Osteoblast (primary cell): ENCODE measurements at places on chromosomes 13 and 19. TPM values are rescaled to one million over a fixed set of nuclear protein-coding genes. Genes with fewer than 3 reads are reported as not detected.

The IGFL1 gene
- not detected in 2 replicates for total RNA-seq

The SHC2 gene
- total RNA-seq, result 0.36 and 1.5 TPM in 2 replicates

The ZNF573 gene
- 6.8 and 6.9 TPM in 2 replicates for total RNA-seq

The MTUS2 gene
- under 0.01 and 0.36 TPM in 2 replicates for total RNA-seq

The PSMD8 gene
- 285 and 299 TPM in 2 replicates for total RNA-seq

The ZNF543 gene
- 10.6 and 11.9 TPM in 2 replicates for total RNA-seq

The C13orf42 gene
- total RNA-seq, result not detected in 2 replicates

The CD70 gene
- 0.29 TPM in 1 of 2 replicates, not detected in the other for total RNA-seq

The CCL25 gene
- not detected in 2 replicates for total RNA-seq

The KIR3DL1 gene
- total RNA-seq, result not detected in 2 replicates

The KLK4 gene
- total RNA-seq, result 0.29 TPM in 1 of 2 replicates, not detected in the other

The CEACAM19 gene
- 0.72 and 1.2 TPM in 2 replicates for total RNA-seq

The OXGR1 gene
- total RNA-seq, result not detected in 2 replicates

The STXBP2 gene
- total RNA-seq, result 1.2 and 3.3 TPM in 2 replicates

DNA sequence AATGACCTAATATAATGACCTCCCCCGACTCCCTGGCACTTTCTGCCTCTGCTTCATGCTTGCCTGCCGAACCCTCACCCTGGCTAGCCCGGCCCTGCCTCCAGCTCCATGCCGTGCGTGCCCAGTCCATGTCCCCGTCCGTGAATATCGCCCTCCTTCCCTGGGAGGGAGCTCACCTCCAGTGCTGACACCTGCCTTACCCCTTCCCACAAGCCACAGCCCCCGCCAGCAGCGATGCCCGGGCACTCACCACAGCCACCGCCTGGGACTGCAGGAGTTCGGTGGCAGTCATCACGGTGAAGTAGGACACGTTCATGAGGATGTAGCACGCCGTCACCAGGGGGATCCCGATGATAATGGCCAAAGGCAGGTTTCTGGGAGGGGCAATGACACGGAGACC lies 10.0 kb downstream of the SLC7A9 start:
- no peaks in the 10 kb centered on the region for H3K27me3 ChIP-seq
- no peak overlapping the region for H3K4me3 ChIP-seq
- no peak overlapping the region for H3K27ac ChIP-seq
- peak; percentile 27 for DNase-seq
- H3K36me3 ChIP-seq, result no peaks in the 10 kb centered on the region
- no peaks in the 10 kb centered on the region for H3K4me1 ChIP-seq

GRCh38 chr13:110238818-110239195 lies 68.2 kb downstream of the COL4A1 start:
- H3K27ac ChIP-seq, result no peak overlapping the region
- H3K27me3 ChIP-seq, result no peaks in the 10 kb centered on the region
- H3K36me3 ChIP-seq, result peaks cover 57% of the 10 kb centered on the region
- H3K4me3 ChIP-seq, result no peak overlapping the region
- no peak for DNase-seq

GRCh38 chr13:65638572-65639168 lies 1591.5 kb downstream of the PCDH9 start:
- no peaks in the 10 kb centered on the region for H3K4me1 ChIP-seq
- no peak overlapping the region for H3K27ac ChIP-seq
- no peaks in the 10 kb centered on the region for H3K27me3 ChIP-seq
- no peaks in the 10 kb centered on the region for H3K36me3 ChIP-seq
- no peak overlapping the region for H3K4me3 ChIP-seq
- peak; percentile 58 for DNase-seq

- no peaks in the 10 kb centered on the region for H3K27me3 ChIP-seq
- no peak overlapping the region for H3K4me3 ChIP-seq
- no peaks in the 10 kb centered on the region for H3K4me1 ChIP-seq
- no peak for DNase-seq
- no peak overlapping the region for H3K27ac ChIP-seq
- no peaks in the 10 kb centered on the region for H3K36me3 ChIP-seq
Observed at GRCh38 chr13:78700121-78700910, 41.4 kb upstream of the OBI1 start.

- H3K27ac ChIP-seq, result no peak overlapping the region
- DNase-seq, result peak; percentile 80
- H3K27me3 ChIP-seq, result peaks cover 50% of the 10 kb centered on the region
- H3K4me1 ChIP-seq, result no peaks in the 10 kb centered on the region
- no peaks in the 10 kb centered on the region for H3K36me3 ChIP-seq
Observed at GRCh38 chr19:39265321-39265916, 2.8 kb upstream of the IFNL2 start.

DNA sequence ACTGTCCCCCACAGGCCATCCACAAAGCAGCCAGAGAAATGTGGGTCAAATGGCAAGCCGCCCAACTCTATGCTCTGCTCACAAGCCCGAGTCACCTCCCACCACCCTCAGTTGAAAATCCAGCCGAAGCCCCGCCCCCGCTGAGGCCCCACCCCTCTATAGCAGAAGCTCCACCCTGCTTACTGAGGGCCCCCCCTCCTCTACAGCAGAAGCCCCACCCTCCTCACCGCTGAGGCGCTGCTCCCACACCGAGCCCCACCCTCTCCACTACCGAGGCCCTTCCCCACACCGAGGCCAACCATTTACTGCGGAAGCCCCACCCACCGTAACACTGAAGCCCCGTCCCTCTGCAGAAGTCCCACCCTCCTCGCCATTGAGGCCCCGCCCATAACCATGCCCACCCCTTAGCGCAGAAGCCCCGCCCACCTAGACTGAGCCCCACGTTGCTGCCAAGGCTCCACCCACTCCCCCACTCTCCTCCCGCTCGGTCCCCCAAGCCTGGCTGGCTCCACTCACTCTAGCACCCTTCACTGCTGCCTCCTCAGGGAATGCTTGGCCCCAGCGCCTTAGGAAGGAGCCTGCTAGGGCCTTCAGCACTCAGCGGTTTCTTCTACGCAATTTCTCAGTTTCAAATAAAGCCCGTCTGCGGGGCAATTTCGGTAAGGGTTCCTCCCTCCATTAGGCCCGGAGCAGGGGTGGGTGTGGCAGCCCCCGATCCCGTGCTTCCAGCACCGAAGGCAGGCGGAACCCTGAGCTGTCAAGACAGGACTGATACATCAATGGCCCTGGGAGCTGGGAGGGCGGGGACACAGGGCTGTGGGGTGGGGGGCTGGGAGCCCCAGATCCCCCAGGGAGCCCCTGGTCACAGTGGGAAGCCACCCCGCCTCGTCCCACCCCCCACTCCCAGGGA lies 9.0 kb upstream of the MYDGF start:
- no peak overlapping the region for H3K4me3 ChIP-seq
- H3K27me3 ChIP-seq, result no peaks in the 10 kb centered on the region
- no peaks in the 10 kb centered on the region for H3K4me1 ChIP-seq
- DNase-seq, result no peak

DNA sequence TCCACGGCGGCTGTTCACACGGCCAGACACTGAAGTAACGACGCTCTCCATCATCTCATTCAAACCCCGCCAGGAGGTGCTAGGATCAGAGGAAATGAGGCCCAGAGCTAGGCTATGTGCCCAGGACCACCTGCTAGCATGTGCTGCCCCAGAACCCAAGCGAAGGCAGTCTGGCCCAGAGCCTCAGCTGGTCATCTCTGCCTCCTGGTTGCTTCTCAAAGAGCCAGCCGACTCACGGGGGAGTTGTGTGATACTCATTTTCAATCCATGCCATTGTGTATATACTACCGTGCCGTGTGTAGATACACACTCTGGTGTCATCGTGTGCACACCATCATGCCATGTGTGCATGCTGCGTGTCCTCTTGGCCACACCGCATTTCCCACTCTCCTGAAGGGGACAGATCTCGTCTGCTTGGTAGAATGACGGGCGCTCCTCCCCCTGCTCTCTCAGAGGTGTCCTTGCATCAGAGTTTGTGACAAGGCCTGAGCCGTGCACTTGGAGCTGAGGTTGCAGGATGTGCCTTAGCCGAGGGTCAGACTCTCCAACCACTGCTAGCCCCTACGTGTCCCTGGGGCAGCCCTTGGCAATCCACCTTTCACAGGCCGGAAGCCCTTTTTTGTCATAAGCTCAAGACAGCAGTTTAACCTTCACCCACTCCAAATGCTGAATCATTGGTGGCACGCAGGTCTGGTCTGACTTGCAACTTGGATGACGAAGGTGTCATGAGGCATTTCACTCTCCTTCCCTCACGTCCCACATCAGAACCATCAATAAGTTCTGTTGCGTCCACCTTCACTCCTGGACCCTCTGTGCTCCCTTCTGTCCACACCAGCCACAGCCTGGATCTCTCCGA lies 130.4 kb downstream of the CRYL1 start:
- no peaks in the 10 kb centered on the region for H3K4me1 ChIP-seq
- H3K36me3 ChIP-seq, result no peaks in the 10 kb centered on the region
- H3K27me3 ChIP-seq, result peaks cover 6% of the 10 kb centered on the region
- no peak overlapping the region for H3K27ac ChIP-seq
- H3K4me3 ChIP-seq, result no peak overlapping the region
- no peak for DNase-seq

DNA sequence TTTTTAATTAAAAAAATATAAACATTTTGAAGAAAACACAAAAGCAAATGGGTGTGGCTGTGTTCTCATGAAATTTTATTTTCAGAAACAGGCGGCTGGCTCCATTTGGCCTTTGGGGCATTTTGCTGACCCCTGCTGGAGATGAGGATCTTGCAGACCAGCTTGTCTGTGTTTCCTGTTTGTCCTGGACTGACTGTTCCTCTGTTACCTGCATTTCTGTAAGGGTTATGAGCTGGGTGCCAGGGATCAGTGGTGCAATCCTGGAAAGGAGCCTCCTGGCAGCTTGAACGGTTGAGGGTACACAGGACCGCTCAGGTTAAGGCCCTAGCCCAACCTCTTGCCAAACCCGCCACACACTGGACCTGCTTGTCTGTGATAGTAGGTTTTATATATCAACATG lies 49.9 kb downstream of the ZNF787 start:
- H3K4me1 ChIP-seq, result peaks cover 3% of the 10 kb centered on the region
- DNase-seq, result no peak
- no peaks in the 10 kb centered on the region for H3K27me3 ChIP-seq
- H3K4me3 ChIP-seq, result no peak overlapping the region

DNA sequence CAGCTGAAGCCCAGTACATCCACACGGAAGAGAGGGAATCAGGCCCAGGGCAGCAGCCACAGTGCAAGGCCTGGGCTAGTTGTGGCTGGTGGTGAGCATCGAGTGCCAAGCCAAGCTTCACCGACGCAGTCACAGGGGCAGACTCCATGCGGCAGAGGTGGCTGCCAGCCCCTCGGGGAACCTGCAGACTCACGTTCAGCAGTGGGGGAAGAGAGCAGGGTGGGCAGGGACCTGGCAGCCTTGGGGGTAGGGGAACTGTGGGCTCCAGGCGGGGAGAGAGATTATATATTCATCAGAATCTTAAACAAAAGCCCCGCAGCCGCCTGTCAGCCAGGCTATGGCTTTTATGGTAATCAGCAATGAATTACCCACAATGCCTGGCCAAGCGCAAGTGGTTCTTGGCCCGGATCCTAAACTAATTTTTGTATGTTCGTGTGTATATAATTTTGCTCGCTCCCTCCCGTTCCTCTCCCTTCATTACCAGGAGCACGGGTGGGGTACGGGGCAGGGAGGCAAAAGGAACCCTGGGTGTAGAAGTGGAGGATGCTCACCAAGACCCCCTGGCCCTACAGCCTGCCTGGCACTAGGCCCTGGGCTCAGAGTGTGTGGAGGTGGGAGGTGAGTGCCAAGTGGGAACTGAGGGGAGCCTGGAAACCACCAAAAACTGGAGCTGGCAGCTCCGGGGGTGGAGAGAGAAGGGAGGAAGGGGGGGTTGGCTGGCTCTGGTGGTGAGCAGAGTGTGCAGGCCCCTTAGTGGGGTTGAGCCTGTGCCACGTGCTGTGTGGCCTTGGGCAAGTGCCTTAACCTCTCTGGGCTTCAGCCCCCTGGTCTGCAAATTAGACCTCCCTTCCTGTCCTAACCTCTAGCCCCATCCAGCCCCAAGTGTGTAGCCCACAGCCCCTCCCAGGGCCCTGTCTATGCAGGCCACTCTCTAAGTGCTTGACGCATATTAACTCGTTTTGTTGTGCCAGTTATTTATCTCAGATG lies 31.9 kb downstream of the PTPRS start:
- peak; percentile 97 for DNase-seq
- peaks cover 9% of the 10 kb centered on the region for H3K4me1 ChIP-seq
- no peaks in the 10 kb centered on the region for H3K36me3 ChIP-seq
- no peaks in the 10 kb centered on the region for H3K27me3 ChIP-seq
- H3K4me3 ChIP-seq, result peak overlapping the region; percentile 59

GRCh38 chr19:55149078-55150003 lies at the start of gene TNNT1:
Gene TNNT1, minus strand, starts transcription at chr19:55149206. Its CDS starts 2,049 bp downstream, at chr19:55147157.
- H3K4me3 ChIP-seq, result no peak within 1 kb of the TSS
- peak; percentile 77 for DNase-seq
- no peak within 1 kb of the TSS for H3K27ac ChIP-seq
- H3K4me1 ChIP-seq, result no peaks in the 10 kb centered on the region
- H3K36me3 ChIP-seq, result no peaks in the 10 kb centered on the region

DNA sequence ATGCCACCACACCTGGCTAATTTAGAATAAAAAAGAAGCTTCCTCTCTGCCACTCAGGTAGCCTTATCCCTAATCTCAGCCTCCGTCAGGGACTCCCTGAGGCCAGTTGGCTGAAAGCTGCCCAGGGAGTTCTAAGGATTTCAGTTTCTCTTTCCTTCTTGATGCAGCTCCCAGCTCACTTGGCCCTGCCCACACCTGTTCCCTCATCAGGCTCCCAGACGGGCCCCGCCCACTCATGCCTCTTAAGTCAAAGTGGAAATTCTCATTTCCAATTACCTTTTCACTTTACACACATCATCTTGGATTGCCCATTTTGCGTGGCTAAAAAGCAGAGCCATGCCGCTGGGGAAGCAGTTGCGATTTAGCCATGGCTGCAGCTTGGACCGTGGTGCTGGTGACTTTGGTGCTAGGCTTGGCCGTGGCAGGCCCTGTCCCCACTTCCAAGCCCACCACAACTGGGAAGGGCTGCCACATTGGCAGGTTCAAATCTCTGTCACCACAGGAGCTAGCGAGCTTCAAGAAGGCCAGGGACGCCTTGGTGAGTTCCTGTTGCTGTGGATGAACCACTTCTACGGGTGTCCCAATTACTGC lies at the start of gene IFNL1:
Gene IFNL1 (plus strand): TSS at position 353 of the 591 bp plus-strand sequence. CDS start 15 bp downstream, at position 368.
- H3K27ac ChIP-seq, result no peak within 1 kb of the TSS
- H3K36me3 ChIP-seq, result no peaks in the 10 kb centered on the region
- H3K27me3 ChIP-seq, result peaks cover 8% of the 10 kb centered on the region

GRCh38 chr13:83592095-83592494 lies 290.2 kb downstream of the SLITRK1 start:
- H3K4me1 ChIP-seq, result no peaks in the 10 kb centered on the region
- H3K27ac ChIP-seq, result no peak overlapping the region
- no peaks in the 10 kb centered on the region for H3K36me3 ChIP-seq
- DNase-seq, result no peak

- DNase-seq, result peak; percentile 23
- no peaks in the 10 kb centered on the region for H3K36me3 ChIP-seq
- no peak overlapping the region for H3K4me3 ChIP-seq
- H3K27me3 ChIP-seq, result no peaks in the 10 kb centered on the region
- H3K4me1 ChIP-seq, result peaks cover 34% of the 10 kb centered on the region
Observed at GRCh38 chr13:44764302-44764692, 188.2 kb upstream of the TSC22D1 start.

DNA sequence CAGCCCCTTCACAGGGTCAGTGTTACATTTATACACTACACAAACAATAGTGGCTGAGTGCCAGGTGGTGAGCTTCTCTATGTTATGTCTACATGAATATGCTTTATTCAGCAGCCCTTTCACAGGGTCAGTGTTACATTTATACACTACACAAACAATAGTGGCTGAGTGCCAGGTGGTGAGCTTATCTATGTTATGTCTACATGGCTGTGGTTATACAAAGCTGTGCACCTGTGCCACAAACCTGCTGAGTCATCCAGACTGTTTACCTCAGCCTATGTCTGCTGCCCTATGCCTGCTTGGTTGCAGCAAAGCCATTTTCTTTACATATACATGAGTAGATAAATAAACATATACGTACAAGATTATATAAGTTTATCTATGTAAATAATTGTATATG lies 76.5 kb downstream of the ZNF726 start:
- H3K27me3 ChIP-seq, result no peaks in the 10 kb centered on the region
- no peak for DNase-seq
- no peak overlapping the region for H3K27ac ChIP-seq
- H3K4me1 ChIP-seq, result no peaks in the 10 kb centered on the region
- no peaks in the 10 kb centered on the region for H3K36me3 ChIP-seq
- no peak overlapping the region for H3K4me3 ChIP-seq
